ENCODE measurements at places on chromosomes 6 and 20. TPM values are rescaled to one million over a fixed set of nuclear protein-coding genes. Genes with fewer than 3 reads are reported as not detected.
A peak's percentile ranks its signal among the peaks of the same experiment; 100 is the strongest.

The GRM1 gene
- 0.12 TPM for total RNA-seq

- DNase-seq = no peak
These were observed 10.7 kb downstream of the CST7 start for GRCh38 chr20:24959591-24960301.

GRCh38 chr6:139016337-139017213 lies 12.0 kb upstream of the ABRACL start:
- no peak for DNase-seq

- no peak for DNase-seq
These were observed 581.4 kb upstream of the GJE1 start for GRCh38 chr6:141551318-141551717.

- no peak for DNase-seq
These were observed 116.3 kb upstream of the MTHFD1L start for GRCh38 chr6:150749091-150749670.

- no peak for DNase-seq
These were observed 10.4 kb downstream of the CD40 start for GRCh38 chr20:46128310-46129151.

DNA sequence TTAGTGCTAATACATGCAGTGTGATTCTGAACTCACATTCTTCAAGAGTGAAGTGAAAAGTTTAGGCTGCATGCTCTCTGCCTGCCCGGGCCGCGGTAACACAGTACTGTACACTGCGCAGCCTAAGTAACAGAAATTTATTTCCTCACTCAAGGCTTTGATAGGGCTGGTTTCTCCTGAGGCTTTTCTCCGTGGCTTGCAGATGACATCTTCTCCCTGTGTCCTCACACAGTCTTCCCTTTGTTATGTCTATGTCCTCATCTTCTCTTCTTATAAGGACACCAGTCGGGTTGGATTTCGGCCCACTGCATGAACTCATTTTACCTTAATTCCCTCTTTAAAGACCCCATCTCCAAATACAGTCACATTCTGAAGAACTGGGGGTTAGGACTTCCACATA lies 51.1 kb upstream of the TMEM170B start:
- peak; percentile 44 for DNase-seq

GRCh38 chr6:1063671-1064355 lies 248.1 kb upstream of the FOXQ1 start:
- DNase-seq = no peak

GRCh38 chr6:46815130-46815529 lies 21.9 kb downstream of the MEP1A start:
- DNase-seq = peak; percentile 30

All from RPMI7951 (cell line).